Activated T-cell treated with anti-CD3 and anti-CD28 coated beads, Interleukin-2, amount 50 U/mL, for 1 hour (primary cell): ENCODE measurements at places on chromosomes 5 and 9.

GRCh38 chr5:23675456-23675855, 168.0 kb downstream of the PRDM9 start:
- no peak for DNase-seq

GRCh38 chr5:146888351-146888978, 9.9 kb upstream of the PPP2R2B start:
- DNase-seq = no peak

GRCh38 chr5:28543473-28544098, 1505.2 kb upstream of the CDH9 start:
- no peak for DNase-seq

DNA sequence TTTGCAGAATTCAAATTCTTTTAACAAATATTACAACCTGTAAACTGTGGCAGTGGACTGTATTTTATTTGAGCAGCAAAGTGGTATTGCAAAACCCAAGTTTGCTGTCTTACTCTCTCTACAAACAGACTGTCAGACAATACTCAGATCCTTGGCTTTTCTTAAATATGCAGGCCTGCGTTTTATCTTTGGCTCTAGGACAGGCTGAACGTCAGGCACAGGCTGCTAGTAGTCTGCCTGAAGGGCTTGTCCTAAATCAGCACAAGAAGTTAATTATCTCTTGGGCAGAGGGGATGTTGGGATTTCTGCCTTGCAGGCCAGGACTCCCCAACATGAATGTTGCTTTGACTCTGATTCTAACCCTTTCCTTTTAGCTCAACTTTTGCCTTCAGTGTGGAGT, 147.5 kb downstream of the SLIT3 start:
- no peak for DNase-seq

DNA sequence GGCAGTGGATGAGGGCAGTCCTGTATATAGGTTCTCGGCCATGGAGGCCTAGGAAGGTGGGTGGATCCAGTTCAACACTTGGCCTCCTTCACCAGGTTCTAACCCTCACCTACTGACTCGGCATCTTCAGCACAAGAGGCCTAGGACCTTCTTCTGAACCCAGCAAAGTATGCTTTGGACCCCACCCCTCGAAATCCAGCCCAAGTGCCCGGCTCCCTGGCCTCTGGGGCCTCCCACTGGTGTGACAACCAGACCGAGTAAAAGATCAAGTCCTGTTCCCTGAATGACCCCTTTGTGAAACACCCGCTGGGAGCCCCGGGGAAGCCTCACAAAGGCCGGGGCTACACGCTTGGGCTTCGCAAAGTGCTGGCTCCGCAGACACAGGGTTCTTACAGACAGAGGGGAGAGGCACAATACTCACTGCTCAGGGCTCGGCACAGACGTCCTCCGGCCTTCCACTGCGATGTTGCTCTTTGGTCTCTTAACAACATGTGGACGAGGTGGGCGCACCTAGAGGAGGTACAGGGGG, 47.0 kb downstream of the CRB2 start:
- DNase-seq = no peak

DNA sequence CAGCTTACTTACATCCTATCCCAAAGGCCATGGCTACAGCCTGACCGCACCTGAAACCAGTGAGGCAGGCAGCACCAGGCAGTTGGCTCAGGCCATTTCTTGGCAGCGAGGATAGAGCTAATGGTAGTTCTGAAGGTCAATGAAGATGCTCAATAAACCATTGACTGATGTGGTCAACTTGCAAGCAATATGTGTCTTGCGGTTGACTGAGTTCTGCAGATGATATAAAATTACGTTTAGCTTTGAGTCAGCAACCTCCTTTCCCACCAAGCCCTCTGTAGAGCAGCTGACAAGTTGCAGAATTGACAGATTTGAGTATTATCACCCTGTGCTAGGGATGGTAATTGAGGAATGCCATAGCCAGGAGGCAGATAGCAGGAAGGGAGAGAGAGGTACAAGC, 189.0 kb upstream of the PUM3 start:
- no peak for DNase-seq

DNA sequence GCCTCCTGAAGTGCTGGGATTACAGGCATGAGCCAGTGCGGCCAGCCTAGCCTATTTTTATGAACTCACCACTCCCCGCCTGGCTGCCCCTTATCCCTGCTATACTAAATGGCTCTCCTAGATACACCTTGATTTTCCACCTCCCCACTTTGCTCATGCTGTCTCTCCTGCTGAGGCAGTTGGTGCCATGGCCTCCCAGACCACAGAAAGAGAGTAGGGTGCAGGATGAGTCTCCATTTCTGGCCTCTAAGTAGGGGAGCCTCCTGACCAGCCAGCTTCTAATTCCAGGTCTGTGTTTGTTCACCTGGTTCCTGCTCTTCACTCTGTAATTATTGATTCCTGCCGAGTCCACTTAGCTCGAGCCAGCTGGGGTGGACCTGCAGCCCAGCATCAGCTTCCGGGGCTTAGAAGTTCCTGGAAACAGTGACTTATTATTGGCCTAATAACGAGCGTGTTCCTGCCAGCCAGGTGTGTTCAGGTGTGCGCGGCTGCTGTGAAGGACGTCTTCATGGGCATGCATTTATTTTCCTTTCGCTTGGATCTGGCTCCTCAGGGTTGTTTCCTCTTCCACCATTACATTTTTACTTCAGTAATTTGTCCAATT, 34.0 kb downstream of the ZNF618 start:
- DNase-seq = no peak

GRCh38 chr5:95761771-95762651, 30.9 kb downstream of the RHOBTB3 start:
- DNase-seq = no peak

- DNase-seq = no peak
Observed at GRCh38 chr9:121573717-121574485, 74.3 kb upstream of the GGTA1 start.

DNA sequence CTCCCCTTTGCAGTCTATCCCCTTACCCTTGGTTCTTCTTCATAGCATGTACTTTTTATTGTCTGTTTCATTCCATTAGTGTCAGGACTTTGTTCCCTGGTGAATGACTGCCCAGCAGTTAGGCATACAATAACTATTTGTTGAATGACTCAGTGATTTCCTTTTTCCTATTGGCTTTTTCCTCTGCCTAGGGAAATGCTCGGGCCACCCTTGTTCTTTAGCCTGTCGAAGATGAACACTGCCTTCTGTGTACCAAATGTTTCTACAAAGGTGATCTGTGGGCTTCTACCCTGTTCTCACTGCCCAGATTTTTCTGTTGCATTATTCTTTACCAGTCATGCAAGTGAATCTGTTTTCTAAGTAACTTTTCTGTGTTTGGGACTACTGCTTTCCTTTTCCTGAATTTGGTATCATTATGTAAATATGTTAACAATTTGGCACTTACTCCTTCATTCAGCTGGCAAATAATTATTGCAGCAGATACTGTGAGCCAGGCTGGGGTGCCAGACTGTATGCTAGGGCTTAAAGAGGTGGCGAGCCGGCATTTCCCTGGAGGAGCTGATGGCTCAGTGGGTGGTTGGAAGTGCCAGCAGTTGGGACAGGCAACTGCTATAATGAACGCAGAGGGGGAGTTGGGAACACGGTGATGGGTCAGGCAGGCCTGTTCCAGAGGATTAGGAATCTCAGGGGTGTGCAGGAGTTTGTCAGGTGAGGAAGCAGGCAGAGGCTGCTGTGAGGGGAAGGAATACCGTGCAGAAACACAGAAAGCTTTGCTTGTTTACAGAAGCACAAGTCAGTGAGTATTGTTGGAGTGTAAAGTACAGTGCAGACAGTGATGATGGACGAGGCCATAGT, 30.6 kb downstream of the KDM4C start:
- DNase-seq = no peak
